ENCODE measurements at places on chromosomes 16 and 17.

GRCh38 chr16:83653785-83654184, 154.0 kb upstream of the HSBP1 start:
- DNase-seq: peak; percentile 3

- DNase-seq: peak; percentile 81
Observed at GRCh38 chr17:7573324-7574080, 5.9 kb upstream of the CD68 start.

DNA sequence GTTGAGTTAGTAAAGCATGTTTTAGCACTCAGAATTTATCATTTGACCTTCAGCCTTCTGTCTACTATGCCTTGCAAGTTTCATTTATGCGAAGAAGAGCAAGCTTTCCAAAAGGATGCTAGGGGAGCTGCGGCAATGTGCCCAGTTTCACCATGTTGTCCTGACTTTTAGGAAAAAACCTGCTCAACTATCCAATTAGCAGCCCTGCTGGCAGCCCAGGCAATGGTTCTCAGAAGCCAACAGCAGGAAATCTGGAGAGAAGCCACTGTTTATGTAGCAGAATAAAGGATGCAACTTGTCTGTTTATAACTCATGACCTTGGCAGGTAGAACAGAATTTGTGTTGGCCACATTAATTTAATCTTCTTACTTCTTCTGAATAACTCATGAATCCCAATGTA, 230.8 kb downstream of the ABCC12 start:
- DNase-seq: no peak

GRCh38 chr17:53630115-53630514, 192.6 kb upstream of the KIF2B start:
- DNase-seq: no peak

DNA sequence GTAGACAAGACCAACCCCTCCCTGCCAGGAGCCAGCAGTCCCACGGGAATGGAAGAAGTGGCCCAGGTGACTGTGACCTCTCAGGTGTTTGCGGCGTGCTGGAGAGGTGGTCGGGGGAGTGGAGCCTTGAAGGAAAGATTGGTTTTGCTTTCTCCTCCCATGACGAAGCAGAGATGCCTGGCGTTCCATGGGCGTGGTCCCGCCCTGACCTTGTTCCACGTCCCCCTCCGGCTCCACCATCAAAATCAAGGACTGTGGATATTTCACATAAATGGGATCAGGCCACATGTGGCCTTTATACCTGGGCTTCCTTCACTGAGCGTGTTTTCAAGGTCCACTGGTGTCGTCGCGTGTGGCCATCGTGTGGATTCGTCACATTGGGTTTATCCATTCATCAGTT, 270.6 kb upstream of the TNRC6C start:
- DNase-seq: no peak

GRCh38 chr17:19334331-19334730, 28.2 kb downstream of the B9D1 start:
- no peak for DNase-seq

DNA sequence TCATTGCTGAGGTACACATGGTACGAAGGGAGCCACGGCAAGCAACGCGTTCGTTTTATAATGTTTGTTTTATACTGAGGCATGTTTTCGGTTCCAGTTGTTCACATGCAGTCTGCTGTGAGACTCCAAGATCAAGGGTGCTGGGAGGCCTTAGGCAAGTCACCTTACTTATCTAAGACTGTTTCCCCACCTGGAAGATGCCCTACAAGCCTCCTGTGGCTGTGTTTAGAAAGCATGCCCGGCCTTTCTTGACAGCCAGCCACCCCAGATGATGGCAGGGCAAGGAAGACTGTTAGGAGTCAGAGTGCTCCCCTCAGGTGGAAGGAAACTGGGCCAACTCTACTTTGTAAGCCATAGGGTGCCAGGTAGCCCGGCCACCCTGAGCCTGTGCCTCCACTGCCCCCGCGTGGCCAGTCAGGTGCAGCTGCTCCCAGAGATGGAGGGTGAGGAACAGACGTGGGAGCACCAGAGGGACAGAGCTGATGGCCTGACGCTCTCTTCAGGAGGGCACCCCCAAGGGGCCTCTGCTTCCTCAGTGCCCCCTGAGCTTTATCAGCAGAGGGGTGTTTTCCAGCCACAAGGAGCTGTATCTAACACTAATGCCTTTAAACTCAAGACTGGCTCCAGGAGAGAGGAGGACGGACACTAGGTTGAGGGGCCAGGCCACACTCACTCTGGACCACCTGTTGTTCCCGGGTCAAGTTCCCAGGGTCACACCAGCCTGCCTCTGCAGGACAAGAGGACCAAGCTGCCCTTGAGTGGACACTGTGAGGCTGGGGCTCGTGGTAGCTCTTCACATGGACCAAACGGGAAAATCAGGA, 5.4 kb downstream of the NAT9 start:
- DNase-seq: no peak

DNA sequence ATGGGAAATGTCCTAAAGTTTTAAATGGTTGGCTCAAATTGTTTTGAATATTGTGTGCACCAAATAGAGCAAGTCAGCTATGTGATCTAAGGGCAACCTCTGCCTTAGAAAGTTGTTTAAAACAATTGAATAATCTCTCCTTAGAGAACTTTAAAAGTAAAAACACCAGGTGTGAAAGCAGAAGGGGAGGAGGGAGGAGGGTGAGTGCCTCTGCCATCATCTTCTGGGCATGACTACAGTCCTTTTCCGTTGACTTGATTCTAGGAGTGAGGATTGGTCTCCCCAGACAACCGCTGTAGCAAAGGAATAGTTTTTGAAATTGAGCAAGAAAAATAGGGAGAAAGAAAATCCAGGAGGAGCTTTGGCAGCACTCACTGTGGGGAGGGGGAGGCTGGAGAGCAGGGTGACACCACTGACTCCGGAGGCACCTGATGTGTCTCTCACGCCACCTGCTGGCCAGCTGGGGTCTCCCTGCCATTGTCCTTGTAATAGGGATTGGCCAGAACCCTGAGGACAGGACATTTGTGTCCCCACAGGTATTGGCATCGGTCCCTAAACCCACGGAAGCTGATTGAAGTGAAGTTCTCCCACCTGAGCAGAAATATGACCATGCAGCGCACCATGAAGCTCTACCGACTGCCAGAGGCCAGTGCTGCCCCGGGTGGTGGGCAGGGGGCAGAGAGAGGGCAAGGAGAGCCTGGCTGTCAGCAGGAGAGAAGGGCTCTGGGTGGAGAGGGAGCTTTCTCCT, 33.3 kb downstream of the PLCD3 start:
- peak; percentile 40 for DNase-seq

DNA sequence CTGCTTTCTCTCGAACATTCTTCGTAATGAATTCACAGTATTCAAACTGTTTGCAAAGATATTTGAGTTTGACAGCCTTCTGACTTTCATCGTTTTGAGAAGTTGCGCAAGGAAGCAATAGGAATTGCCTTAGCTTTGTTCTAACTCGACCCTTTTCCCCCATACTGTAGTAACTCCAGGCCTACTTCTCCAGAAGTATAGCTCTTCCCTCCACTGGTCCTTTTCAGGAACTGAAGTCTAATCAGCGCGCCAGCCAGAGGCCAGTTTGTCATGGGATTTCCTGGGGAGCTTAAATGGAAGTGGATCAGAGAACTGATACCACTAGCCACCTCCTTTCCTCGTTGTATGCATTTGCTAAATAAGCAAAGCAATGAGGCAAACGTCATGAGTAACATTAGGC, 27.9 kb downstream of the CDR2 start:
- no peak for DNase-seq

- no peak for DNase-seq
Observed at GRCh38 chr17:14604591-14605266, 303.8 kb downstream of the HS3ST3B1 start.

GRCh38 chr16:14672403-14672971, 21.6 kb downstream of the PLA2G10 start:
- DNase-seq: no peak

DNA sequence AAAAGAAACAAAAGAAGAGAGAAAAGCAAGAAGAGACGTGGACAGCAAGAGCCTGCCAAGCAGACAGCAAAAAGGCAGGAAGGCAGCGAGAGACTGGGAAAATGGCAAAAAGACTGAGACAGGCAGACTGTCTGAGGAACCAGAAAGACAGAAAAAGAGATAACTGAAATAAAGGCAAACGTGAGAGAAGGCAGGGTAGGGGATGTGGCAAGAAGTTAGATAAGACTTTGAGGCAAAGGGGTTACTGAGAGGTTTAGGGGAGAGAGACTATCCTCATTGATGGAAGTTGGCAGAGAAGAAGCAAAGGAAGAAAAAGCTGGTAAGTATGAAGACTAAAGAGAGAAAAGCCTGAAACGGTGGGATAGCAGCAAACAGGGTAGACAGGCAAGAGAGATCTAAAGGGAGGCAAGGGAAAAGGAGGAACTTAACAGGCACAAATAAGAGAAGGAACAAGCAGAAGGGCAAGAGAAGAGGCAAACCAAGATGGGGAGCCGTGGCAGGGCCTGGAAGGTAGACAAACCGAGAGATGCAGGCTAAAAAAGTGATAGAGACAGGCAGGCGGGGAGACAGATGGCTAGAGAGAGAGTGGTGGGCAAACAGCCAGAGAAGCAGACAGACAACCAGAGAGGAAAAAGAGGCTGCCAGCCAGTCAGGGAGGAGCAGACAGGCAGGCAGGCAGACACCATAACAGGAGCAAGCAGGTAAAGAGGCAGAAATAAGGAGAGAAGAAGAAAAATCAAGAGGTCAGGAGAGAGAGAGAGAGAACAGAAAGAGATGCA, 7.1 kb upstream of the CHD3 start:
- no peak for DNase-seq

GRCh38 chr16:10923146-10923649, 19.1 kb downstream of the DEXI start:
- no peak for DNase-seq

GRCh38 chr17:42520540-42520951, 15.5 kb upstream of the NAGLU start:
- DNase-seq: no peak

GRCh38 chr17:58184308-58184985, 8.1 kb upstream of the EPX start:
- no peak for DNase-seq

GRCh38 chr17:49995055-49995738, at the start of gene DLX3:
DLX3 (minus strand) TSS chr17:49995224; CDS start chr17:49994998, 226 bp downstream.
- peak; percentile 40 for DNase-seq

GRCh38 chr16:27720731-27721530, 171.0 kb downstream of the KATNIP start:
- DNase-seq: no peak

- DNase-seq: no peak
Observed at GRCh38 chr16:13138528-13138927, 237.1 kb downstream of the SHISA9 start.

- DNase-seq: no peak
Observed at GRCh38 chr16:57184887-57185445, 873 bp downstream of the PSME3IP1 start.

GRCh38 chr16:17222871-17223401, 247.8 kb downstream of the XYLT1 start:
- DNase-seq: no peak

DNA sequence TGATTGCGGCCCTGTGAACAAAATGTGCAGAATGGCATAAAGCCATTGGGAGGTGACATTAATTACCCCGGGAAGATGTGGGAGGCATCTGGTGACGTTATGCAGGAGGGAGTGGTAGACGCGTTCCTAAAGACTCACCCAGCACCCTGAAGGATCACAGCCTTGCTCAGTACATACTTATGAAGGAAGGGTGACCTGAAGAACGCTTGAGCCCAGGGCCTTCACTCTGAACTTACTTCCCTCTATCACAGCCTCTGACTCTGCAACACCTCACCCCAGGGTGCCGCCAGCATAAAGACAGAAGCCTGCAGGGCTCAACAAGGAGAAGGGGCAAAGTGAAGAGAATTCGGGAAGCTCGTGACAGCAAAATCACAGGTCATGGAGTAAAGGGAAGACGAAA, 9.4 kb downstream of the MFSD6L start:
- no peak for DNase-seq

- DNase-seq: peak; percentile 3
Observed at GRCh38 chr16:65229191-65229662, 107.4 kb upstream of the CDH11 start.

DNA sequence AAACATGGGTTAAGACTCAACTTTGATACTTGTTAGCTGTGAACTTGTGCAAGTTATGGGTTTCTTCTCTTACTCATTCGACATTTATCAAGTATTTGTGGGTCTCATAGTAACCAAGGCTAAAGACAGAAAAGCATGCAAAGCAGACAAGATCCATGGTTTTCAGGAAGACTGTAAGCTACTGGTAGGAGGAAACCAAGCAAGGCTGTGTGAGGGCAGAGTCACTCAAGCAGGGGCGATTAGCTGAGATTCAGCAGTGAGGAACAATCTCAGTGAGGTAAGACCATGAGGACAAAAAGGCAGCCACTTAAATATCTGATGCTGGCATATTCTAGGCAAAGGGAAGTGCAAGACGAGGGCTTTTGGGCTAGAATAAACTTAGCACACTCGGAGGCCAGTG, 29.5 kb downstream of the MBTD1 start:
- peak; percentile 12 for DNase-seq

GRCh38 chr16:51638339-51639135, 487.5 kb upstream of the SALL1 start:
- DNase-seq: no peak

- DNase-seq: peak; percentile 13
Observed at GRCh38 chr17:69406941-69407340, 7.6 kb upstream of the MAP2K6 start.

- DNase-seq: no peak
Observed at GRCh38 chr16:78474762-78475161, 375.3 kb downstream of the WWOX start.

GRCh38 chr16:8476824-8477223, 113.5 kb downstream of the TMEM114 start:
- DNase-seq: no peak

DNA sequence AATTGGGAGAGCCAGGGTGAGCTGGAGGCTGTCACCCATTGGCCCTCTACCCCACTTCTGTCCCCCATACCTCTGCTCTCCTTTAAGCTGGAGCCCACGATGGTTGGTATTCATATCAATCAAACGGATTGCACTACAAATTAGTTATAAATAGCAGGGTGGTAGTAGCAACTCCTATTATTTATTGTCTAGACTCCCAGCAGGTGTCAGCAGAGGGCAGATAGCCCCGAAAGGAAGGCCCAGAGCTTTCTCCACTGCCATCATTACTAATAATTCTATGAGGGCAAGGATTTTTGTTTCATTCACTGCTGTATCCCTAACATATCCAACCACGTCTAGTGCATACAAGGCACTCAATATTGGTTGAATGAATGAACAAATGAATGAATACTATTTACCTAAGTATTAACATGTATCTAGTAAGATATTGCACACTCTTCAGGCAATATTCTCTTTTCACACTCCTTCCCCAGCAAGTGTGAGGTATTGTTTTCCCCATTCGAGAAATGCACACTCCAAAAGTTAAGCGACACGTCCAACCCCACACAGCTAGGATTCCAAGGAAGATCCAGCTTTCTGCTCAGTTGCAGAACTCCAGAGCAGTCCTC, 6.3 kb downstream of the C17orf50 start:
- DNase-seq: no peak

- DNase-seq: peak; percentile 71
Observed at GRCh38 chr16:31471875-31472708, at the start of gene TGFB1I1. TGFB1I1 (plus strand) TSS chr16:31472152; CDS start chr16:31472189, 37 bp downstream.

DNA sequence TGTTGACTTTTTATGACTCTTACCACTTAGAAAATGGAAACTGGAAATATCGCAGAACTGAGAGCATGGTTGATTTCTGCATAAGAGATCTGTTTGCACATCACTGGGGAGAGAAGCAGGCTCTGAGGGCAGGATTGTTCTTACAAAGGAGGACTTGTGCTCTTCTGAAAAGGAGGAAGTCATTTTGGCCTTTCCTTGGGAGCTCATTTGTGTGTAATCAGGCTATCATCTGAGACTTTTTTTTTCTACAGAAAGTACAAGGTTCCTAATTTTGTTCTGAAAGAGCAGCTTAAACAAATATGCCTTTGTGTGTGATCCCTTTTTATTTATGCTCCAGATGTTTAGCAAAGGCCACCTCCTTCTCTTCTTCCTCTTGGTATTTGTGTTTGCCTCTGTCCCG, 145.7 kb upstream of the CACNG5 start:
- no peak for DNase-seq
